ENCODE measurements at places on chromosomes 5 and 9.

- DNase-seq: no peak
These were observed 2.5 kb upstream of the WHRN start for GRCh38 chr9:114507726-114508125.

DNA sequence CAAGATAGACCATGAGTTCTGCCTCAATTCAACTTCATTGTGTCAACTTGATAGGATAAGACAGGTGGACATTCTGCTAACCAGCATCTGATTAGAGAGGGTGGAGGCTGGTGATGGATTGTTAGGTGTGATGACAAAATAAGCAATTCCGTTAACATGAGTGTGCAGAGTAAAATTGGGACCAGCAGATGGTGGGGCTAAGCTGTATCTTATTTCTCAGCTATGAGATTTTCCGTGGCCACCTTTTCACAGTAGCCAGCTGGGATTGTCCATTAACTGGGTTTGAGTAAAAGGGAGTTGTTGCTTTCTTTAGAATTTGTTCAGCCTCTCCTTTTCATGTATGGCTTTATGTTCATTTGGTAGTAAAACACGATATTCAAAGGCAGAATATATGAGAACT lies 28.8 kb upstream of the TAL2 start:
- DNase-seq: no peak

- DNase-seq: no peak
These were observed 26.7 kb upstream of the STK32A start for GRCh38 chr5:147208134-147208533.

DNA sequence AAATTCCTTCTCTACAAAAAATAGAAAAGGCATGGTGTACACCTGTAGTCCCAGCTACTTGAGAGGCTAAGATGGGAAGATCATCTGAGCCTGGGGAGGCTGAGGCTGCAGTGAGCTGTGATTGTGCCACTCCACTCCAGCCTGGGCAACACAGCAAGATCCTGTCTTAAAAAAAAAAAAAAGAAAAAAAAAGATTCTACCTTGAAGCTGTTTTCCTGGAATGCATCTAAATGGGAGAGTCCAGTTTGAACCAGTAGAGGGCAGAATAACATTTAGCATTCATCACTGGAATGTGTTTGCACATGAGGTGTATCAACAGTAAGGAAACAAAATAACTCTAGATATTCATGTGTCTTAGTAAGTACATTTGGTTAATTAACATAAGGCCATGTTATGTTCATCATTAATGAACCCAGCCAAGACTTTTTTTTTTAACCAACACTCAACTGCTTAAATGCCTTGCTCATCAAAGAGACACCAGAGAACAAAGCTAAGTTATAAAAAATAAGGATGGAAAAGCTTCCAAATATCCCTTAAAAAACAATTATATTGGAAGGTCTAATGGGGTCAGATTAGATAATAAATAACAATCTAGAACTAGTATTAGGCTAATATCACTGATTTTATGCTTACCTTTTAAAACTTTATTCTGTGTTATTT lies 16.1 kb downstream of the IFNE start:
- DNase-seq: no peak

DNA sequence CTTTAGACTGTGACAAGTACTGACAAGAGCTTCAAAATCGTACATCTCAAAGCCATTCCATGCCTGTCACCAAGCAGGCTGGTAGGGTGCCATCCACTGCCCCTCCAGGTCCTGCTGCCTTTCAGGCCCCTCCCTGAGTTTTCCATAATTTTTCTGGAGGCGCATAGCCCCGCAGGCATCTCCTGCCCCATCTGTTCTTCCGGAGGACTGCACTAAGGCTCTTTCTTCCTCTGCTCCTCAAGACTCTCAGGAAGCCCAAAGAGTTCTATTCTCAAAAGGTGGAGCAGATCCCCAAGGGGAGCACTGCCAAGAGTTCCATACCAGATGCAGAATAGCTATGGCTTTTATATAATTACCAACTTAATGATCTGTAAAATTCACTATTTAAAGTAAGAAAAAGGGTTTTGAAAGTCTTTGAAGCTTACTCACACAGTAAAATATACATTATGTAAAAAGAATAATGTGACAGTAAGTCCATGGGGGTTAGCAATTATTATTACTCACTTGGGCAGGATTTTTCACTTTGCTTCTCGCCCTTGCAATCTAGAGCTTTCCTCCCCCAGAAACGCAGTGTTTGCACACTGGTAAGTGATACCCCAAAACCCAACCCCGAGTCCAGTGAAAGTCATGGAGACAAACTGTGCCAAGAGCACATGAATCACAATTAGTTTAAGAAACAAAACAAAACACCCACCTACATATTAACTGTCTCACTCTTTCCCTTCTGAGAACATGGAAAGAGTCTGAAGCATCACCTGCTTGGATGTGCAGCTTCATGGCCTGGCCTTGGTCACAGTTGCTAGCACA lies 114.1 kb upstream of the DAPK1 start:
- no peak for DNase-seq

DNA sequence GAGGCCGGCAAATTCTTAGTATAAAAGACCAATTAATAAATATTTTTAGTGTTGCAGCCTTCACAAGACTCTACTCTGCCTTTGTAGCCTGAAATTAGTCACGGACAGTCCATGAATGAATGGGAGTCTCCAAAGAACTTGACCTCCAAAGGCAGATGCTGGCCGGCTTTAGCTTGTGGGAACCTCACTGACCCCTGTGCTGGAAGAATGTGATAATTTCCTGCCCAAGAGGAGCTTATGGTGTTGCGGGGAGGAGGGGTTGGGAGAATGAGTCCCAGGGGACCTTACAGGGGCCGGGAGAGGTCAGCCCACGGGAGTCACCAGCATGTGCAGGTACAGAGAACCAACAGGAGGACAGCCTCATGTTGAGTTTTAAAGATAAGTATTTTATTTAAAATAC lies 143.1 kb downstream of the IRX2 start:
- no peak for DNase-seq
